ENCODE measurements at places on chromosomes 7 and 10.

- DNase-seq, result no peak
These were observed 157.2 kb downstream of the ARHGAP12 start for GRCh38 chr10:31771331-31771831.

DNA sequence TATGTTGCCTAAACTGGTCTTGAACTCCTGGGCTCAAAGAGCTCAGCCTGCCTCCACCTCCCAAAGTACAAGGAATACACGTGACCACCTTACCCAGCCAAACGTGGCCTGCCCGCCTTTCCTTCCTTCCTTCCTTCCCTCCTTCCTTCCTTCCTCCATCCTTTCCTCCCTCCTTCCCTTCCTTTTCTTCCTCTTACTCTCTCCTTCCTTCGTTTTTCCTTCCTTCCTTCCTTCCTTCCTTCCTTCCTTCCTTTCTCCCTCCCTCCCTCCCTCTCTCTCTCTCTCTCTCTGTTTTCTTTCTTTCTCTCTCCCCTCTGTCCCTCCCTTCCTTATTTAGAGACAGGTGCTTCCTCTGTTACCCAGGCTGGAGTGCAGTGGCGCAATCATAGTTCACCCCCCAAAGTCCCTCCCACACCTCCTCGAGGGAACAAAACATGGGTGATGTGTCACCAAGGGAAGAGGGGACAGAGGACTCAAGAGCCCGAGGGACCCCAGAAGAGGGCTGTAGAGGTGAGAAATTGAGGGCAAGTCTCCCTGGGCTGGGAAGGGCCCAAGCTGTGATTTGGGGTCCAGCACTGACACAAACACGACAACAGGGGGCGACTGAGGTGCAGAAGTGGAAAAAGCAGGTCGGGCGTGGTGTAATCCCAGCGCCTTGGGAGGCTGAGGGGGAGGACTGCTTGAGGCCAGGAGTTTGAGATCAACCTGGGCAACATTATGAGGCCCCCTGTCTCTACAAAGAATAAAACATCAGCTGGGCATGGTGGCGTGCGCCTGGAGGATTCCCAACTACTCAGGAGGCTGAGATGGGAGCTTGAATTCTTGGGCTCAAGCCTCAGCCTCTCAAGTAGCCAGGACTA is 28.1 kb downstream of the EPHB4 start:
- no peak for DNase-seq

GRCh38 chr7:127514499-127514898 is 70.9 kb downstream of the GCC1 start:
- peak; percentile 17 for DNase-seq

DNA sequence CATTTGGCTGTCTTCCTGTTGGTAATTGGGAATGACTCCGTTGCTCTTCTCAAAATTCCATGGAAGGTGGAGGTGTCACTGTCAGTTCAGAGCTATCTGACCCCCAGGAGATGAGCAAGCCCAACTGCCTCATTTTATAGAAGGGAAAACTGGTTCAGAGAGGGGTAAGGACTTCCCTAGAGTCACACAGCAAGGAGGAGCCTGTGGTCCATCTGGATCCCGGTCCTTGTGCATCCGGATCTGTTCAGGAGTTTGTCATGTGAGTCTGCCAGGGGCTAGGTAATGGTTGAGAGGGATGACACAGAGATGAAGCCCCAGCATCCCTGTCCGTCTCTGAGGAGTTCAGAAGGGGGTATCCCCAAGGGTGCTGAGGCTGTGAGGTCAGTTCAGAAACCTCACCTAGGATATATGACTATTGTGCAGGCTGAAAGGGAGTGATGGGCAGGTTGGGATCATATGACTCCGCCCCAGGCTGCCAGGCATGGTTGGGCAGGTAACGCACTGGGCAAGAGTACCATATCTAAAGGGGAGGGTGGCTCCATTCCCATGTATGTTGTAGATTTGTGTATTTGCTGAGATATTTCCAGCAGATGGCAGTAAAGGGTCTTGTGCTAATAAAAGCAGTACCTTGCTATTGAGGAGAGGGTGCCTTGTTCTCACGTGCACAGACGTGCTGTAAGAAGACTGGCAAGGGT is 16.0 kb upstream of the SLC29A3 start:
- DNase-seq, result peak; percentile 72

DNA sequence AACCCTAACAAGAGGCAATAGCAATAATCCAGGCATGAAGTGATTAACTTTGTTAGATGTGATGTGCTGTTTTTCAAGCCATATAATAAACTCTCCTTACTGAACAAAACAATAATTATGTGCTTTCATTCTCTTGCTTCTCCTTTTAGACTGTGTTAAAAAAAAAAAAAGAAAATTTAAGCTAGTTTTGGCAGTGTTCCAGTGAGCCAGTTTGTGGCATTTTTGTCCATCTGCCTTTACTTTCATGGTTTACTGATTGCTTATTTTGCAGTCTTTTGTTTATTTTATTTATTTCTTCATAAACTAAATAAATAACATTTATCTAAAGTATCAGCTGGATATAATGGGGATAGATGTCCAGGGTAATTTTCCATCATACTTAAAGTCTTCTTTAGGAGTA is 625.3 kb downstream of the CNTNAP2 start:
- no peak for DNase-seq

GRCh38 chr10:110419265-110419664 is 78.4 kb upstream of the DUSP5 start:
- DNase-seq, result no peak

DNA sequence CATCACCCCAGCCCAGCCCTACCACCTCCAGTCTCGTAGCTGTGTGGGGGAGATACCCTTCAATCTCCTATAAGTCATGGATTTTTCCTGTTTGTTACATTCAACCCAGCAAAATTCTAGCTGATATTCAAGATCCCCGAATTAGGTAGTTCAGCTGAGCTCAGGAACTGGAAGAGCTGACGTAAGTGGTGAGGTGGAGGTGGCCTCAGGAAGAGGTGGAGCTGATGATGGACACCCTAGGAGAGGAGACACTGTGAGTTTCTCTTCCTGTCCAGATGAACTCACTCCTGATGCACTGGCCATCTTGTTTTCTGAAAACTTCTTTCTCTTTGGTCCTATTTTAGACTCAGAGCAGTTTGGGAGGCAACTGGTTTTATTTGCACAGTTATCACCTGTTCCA is 90.5 kb upstream of the PITRM1 start:
- no peak for DNase-seq

GRCh38 chr10:47359626-47360418 is 11.7 kb downstream of the RBP3 start:
- DNase-seq, result no peak

GRCh38 chr7:20791538-20792434 is 5.1 kb upstream of the SP8 start:
- no peak for DNase-seq

DNA sequence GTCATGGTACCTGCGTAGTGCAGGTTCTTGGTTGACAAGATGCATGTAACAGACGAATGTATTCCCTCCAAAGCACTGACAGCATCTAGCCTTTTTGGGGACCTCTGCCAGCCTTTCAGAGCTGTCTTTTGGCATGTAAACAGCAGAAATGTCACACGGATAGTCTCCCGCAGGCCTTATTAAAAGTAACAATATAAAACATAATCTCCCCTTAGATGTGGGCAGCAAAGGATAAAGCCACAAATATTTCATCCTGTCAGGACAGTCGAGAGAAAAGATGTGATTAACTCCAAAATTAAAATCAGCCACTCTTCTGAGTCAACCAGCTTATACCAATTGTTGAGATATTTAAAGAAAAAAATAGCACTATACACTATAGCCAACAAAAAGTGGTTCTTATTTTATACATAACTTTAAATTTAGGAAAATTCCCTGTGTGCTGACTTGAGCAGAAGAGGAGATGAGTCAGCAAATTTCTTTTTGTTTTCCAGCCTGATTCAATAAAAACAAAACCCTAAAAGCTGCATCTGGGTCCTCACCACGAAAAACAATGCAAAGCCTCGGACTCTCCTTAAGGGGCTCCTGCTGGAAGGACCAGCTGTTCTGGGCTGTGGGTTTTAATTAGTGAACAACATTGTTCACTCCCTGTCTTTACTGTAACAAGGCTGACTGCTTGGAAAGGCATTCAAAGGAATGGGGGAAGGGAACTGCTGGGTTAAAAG is 240.2 kb downstream of the ADAM12 start:
- peak; percentile 42 for DNase-seq

- no peak for DNase-seq
These were observed 18.0 kb upstream of the RSU1 start for GRCh38 chr10:16835228-16835627.

- DNase-seq, result peak; percentile 32
These were observed 55.5 kb upstream of the LHFPL3 start for GRCh38 chr7:104272767-104273384.

- no peak for DNase-seq
These were observed 13.3 kb downstream of the HOXA4 start for GRCh38 chr7:27116962-27117886.

GRCh38 chr10:113027574-113028455 is 77.8 kb downstream of the TCF7L2 start:
- DNase-seq, result no peak

DNA sequence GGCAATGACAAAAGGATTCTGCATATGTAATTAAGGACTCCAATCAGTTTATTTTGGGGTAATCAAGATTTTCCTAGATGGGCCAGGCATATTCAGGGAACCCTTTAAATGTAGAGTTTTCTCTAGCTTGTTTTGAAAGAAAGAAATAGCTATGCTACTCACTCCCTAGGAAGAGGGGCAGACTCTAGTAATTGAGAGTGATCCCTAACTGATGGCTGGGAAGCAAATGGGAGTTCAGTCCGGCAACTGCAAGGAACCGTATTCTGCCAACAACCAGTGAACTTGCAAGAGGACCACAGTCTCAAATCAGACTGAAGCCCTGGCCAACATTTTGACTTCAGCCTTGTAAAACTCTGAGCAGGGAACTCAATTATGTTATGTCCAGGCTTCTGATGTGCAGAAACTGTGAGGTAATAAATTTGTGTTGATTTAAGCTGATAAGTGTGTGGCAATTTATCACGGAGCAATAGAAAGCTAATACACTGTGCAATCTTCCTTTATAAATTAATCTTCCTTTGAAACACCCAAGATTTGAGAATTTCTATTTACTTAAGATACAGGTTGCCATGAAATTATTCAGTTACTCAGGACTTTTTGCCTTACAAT is 14.0 kb downstream of the AOAH start:
- DNase-seq, result no peak

DNA sequence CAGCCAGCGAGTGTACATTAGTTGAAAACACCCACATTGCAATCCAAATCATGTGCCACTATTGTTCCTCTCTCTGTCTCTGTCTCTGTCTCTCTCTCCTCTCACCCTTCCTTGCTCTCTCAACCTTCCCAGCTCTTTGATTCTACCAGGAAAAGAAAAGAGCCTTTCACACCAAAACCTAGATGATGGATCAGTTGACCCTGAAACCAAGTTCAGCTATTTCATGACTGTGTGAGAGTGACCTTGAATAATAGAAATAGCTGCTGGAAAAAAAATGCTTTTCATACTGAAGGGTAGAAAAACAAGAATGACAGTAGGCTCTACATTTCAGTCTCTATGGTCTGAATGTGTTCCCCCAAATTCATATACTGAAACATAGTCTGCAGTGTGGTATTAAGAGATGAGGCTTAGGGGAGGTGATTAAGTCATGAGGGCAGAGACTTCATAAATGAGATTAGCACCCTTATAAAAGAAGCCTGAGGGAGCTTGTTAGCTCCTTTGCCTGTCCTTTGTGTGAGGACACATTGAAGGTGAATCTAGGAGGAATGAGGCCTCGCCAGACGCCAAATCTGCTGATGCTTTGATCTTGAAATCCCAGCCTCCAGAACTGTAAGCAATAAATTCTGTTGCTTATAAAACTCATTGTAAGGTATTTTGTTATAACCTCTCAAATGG is 65.2 kb downstream of the LYZL1 start:
- DNase-seq, result no peak

DNA sequence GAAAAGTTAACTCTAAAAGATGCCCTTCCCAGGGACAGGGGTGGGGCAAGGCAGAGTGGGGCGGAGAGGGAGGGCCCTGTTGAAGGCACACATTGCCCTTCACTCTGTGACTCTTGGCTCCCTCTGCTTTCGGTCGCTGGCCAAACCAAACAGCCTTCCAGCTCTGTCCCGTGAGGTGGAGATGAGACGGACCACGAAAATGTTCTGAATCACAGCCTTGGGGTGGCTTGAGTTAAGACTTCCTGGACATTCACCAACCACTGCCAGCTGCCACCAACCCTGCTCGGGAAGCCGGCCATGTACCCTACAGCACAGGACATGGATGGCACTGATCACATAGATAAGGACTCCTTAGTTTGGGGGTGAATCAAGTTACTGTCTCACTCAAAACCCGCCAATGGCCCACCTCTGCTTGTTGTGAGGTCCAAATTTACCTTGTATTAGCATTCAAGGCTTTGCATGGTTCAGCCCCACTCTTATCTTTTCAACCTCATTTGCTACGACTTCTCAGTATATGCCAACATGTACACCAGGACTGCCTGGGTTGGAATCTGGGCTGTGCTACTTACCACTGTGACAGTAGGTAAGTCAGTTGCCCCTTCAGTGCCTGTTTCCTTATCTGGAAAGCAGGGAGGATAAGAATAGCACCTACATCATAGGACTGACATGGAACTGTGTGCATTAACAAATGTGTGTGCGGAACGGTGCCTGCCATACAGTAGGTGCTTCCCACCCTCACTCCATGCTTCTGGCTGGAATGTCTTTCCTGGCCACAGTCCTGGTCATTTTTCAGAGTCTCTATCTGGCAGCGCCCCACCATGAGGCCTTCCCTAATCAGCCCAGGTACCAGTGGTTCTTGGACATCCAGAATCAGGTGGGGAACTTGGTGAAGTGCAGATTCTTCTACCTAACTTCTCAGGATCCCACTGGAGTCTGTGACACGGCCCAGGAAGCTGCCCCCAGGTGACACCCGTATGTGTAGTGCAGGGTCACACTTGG is 28.0 kb downstream of the ITPRIP start:
- DNase-seq, result no peak

GRCh38 chr7:151889406-151890354 is 12.8 kb upstream of the PRKAG2 start:
- no peak for DNase-seq

DNA sequence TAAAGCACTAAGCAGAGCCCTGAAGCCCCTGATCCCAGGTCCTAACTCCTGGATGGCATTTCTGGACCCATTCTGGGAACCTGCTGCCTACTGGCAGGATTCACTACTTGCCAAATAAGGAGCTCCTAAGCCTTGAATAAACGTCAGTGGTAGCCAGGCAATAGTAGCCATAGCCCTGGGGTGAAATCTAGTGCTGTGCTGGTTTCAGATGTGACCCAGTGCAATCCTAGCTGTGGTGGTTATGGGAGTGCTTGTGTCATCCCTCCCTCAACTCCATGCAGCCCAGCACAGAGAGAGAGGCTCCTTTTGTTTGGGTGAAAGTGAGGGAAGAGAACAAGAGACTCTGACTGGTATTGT is 43.7 kb downstream of the PCLO start:
- DNase-seq, result no peak

GRCh38 chr7:27097686-27098577 is 2.1 kb upstream of the HOXA1 start:
- DNase-seq, result peak; percentile 37

DNA sequence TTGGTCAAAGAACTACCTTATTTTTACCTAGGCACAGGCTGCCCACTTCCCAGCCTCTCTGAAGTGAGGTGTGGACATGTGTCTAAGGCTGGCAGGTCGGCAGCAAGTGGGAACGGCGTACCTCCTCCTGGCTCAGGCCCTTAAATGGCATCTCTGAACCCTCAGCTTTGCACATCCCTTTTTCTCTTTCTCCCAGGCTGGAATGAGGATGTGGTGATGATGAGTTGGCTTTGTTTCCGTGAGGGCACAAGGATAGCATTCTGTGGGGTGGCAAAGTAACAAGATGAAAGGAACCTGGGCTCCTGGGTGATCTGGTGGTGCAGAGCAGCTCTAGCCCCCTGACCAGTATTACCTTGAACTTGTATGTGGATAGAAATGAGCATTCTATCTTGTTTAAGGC is 196.8 kb downstream of the REEP3 start:
- DNase-seq, result no peak

- DNase-seq, result peak; percentile 52
These were observed 48.8 kb upstream of the SMNDC1 start for GRCh38 chr10:110353244-110354119.
